ENCODE measurements at places on chromosomes 1 and 21.

- no peak for DNase-seq
Measured at GRCh38 chr1:70140894-70141293, 64.5 kb downstream of the LRRC40 start.

GRCh38 chr1:198087831-198088230, 69.0 kb upstream of the NEK7 start:
- no peak for DNase-seq

DNA sequence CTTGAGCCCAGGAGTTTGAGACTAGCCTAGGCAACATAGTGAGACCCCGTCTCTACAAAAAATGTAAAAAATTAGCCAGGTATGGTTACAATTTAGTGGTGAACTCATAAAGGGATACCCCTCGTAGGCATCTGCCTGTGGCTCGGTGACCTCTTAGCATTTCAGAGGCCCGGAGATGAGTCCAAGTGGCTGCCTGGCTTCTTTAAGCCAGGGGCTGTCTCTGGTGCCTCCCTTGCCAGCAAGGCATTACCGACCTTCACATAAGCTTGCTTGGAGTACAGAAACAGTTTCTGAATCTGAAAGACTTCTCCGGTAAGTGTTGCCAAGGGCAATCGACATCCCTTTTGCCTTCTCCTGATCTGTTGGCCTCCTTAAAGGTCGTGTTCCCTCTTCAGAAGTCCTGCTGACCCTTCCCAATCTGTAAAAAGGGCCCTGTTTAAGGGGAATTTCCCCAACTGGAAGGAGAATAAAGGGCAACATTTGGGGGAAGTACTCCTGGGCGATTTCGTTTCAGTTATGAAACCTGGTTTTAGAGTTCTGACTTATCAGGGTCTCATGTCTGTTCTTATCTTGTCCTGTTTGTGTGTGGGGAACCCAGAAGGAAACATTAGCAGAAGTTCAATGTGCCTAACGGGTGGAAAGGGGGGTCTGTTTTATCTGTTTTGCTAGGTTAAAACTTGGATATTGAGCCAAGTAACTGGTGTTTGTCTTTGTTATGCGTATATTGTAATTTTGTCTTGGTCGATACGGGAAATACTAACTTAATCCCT, 32.9 kb downstream of the KIFAP3 start:
- DNase-seq, result no peak

- DNase-seq, result no peak
Measured at GRCh38 chr1:98048751-98049325, 128.0 kb upstream of the DPYD start.

- peak; percentile 2 for DNase-seq
Measured at GRCh38 chr1:46687093-46687659, 15.5 kb downstream of the TEX38 start.

- DNase-seq, result no peak
Measured at GRCh38 chr1:3475839-3476573, 21.5 kb downstream of the ARHGEF16 start.

- no peak for DNase-seq
Measured at GRCh38 chr1:107943694-107944093, 21.3 kb downstream of the VAV3 start.

All from inflammatory macrophage treated with lipopolysaccharide for 4 hours (primary cell).